Calu3 (cell line): ENCODE measurements at places on chromosomes 1 and 21. TPM values are rescaled to one million over a fixed set of nuclear protein-coding genes. Genes with fewer than 3 reads are reported as not detected.

C1orf141 gene
- total RNA-seq: not detected in 2 replicates

DNA sequence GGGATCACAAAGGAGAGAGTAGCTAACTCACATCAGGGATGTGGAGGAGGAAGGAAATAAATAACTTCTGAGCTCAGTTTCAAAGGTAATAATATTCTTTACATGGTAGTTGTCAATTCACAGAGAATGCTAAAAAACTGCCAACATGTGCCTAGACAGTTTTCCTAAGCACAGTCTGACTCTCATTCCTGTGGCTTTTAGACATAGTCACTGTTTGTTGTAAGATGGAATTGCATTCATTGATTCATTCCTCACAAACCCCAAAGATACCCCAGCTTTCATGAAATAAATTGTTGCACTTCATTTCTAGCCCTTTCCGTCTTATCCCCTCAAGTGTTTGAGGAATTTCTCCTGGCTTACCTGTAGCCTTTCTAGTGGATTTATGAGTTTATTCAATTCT, 263.9 kb downstream of the NTNG1 start:
- no peak for DNase-seq

DNA sequence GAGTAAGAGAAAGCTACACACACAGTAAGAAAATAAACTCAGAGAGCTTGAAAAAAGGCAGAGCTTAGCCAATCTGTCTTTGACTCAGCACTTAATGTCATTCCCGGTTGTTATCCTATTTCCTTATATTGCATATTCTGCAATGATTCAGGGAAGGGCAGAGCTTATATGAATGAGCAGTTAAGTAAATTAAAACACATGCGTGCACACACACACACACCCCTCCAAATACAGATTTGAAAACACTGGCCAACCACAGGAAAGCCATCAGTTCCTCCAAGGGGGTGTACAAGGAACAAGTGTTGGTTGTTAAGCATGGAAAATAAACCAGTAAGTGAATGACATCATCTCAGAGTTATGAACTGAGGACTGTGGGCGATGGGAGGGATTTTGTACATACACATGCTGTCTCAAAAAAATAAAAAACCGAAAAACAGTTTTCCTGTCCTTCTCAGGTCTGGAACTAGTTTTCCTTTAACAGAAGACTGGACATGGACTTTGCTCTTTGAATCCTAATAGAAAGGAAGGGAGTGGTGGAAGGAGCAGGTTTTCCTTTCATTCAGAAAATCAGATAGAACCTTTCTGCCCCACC, 1.0 kb downstream of the IQGAP3 start:
- DNase-seq: peak; percentile 58

DNA sequence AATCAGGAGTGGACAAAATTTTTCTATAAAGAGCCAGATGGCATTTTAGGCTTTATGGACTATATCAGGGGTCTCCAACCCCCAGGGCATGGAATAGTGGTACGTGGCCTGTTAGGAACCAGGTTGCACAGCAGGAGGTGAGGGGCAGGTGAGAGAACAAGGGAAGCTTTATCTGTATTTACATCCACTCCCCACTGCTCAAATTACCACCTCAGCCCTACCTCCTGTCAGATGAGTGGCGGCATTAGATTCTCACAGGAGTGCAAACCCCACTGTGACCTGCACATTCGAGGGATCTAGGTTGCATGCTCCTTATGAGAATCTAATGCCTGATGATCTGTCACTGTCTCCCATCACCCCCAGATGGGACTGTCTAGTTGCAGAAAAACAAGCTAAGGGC, 13.9 kb downstream of the PHTF1 start:
- DNase-seq: no peak

MIS18A gene
- 10.9 and 13.7 TPM in 2 replicates for total RNA-seq

DNA sequence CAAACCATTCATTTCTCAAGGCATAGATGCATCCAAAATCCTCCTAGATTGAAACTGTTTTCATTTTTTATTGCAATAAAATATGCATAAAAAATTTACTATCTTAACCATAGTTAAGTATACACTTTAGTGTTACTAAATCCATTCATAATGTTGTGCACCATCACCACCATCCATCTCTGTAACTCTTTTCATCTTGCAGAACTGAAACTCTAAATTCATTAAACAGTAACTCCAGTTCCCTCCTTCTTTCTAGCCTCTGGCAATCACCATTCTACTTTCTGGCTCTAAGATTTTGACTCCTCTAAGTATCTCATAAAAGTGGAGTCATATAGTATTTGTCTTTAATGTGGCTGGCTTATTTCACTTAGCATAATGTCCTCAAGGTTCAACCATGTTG, 236.8 kb downstream of the SMYD3 start:
- no peak for DNase-seq

DNA sequence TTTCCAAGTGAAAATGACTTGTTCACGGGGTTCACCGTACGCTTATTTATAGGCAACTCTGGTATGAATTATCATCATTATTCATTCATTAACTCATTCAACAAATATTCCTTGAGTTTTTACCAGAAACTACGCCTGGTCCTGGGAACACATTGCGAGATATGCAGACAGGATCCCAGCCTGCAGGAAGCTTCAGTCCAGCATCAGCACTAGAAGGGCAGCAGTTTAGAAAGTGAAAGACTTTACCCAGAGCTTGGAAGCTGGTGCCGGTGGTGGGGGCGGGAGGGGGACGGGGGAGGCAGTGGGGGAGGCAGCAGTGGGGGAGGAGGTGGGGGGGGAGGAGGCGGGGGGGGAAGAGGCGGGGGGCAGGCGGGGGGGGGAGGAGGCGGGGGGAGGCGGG, 55.9 kb downstream of the SETD4 start:
- DNase-seq: no peak

LEMD1 gene
- 15.3 and 17.2 TPM in 2 replicates for total RNA-seq

GRCh38 chr1:229022595-229023333, 248.1 kb upstream of the RAB4A start:
- DNase-seq: no peak

C1QC gene
- not detected in 2 replicates for total RNA-seq

CCNL2 gene
- total RNA-seq: 166 and 172 TPM in 2 replicates

- DNase-seq: no peak
These were observed 154.7 kb downstream of the GRIK3 start for GRCh38 chr1:36879613-36880012.

LENEP gene
- total RNA-seq: 1.1 and 1.5 TPM in 2 replicates

- no peak for DNase-seq
These were observed 35.5 kb downstream of the MRAP start for GRCh38 chr21:32333953-32334673.

RGS7 gene
- total RNA-seq: 1.0 and 1.3 TPM in 2 replicates

GRCh38 chr1:208820580-208821212, 576.5 kb upstream of the PLXNA2 start:
- DNase-seq: no peak

DNA sequence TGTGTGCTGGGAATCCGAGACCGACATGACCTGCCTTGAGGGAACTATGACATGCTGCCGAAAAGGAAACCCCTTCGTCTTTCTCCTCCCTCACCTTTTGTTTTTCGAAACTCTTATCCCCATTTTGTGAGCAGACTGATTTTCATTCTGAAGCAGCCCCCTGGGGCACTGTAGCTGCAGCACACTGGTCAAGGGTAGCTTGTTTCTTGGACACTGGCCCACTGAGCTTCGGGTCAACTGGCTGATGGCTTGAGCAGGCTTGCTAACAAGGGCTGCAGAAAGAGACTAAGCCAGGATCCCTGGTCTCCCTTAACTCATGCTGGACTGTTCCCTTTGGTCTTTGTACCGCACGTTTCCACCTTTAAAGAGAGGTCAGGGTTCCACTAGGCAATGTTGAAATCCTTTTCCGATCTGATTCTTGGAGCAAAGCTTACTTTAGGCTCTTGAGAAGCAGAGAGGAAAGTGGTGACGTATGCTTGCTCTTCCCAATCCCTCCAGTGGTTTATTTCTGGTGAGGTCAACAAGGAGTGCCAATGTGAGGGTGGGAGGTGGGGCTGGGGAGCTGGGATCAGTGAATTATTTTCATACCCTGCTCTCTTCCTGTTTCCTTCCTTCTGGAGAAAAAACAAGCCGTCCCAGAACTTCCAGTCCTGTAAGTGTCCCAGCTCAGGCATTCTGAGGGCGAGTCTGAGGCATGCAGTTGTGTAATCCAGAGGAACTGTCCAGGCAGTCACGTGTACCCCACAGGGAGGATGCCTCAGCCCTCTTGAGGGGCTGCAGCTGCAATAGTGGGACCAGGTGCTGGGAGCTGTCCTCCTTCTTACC, 7.6 kb downstream of the CYP4B1 start:
- DNase-seq: peak; percentile 24

GRCh38 chr1:237931581-237931980, 40.9 kb upstream of the ZP4 start:
- no peak for DNase-seq

GRCh38 chr1:119954476-119955422, 58.4 kb upstream of the ADAM30 start:
- DNase-seq: no peak

DNA sequence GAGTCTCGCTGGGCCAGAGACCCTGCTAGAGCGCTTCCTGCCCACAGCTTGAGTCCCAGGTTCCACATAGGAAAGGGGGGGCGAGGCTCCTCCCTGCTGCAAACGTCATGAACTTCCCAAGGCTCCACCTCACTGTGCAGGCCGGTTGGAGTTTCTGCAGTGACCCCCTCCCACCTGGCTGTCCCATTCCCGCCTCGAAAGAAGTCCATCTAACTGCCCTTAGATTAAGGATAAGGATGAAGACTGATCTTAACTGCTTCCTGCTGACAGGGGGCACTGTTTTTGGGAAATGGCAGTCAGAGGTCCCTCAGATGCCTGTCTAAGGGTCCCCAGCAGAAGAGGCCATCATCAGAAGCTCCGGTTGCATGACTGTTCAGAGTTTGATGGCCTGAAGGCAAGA, 62.7 kb downstream of the STUM start:
- DNase-seq: no peak

- DNase-seq: no peak
These were observed 308.5 kb downstream of the LTN1 start for GRCh38 chr21:28683982-28684752.

DNA sequence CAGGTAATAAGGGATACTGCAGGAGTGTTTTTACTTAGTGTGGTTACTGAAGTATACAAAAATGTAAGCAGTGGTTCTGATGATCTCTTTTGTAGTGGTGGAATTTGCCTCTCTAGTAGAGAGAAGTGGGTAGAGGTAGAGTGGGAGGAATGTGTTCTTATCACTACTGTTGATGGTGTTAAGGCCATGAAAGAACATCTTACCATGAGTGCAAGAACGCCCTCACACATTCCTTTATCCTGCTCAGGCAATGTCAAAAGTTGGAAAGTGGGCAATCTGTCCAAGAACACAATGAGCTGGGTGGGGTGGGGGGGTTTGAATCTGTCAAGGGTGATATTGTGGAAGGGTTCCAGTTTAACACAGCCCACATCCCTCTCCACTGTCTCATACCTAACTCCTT, 78.6 kb downstream of the TTLL7 start:
- no peak for DNase-seq

DNA sequence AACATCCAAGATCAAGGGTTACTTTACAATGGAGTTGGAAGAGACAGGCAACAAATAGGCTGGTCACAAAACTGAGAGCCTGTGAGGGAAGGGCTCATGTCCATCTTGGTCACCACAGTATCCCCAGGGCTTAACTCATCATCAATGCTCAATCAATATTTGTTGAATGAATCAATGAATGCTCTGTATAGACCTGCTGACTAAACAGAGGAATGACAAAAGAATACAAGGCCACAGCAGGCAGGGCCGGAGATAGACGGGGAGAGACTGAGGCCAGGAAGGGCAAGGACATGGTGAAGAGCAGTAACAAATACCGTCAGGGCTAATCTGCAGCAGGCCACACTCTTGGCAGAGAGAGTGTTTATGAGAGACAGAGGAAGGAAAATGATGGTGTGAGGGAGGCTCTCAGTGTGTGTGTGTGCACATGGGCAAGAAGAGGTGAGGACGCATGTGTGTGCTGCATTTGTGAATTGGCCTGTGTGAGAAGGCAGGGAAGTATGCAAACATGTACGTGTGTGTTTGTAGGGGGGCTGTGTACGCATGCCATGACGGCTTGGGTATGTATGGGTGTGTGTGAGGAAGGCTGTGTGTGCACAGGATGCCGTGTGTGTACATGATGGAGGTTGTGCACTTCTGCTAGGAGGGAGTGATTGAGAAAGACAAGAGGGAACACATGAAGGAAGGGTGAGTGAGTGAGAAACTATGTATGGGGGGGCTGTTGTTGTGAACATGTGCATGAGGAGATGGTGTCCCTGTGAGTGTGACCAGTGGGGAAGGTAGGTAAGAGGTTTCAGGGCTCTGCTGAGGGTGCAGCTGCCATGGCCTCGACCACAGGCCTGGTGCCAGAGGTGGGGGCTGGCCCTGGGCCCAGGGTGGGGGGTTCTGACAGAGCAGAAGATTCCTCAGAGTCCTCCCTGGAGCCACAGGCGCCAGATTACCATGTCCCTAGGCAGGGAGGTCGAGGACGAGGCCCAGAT, 15.4 kb downstream of the AHDC1 start:
- no peak for DNase-seq

SELP gene
- 0.47 TPM in 1 of 2 replicates, not detected in the other for total RNA-seq

C8B gene
- not detected in 2 replicates for total RNA-seq

DNA sequence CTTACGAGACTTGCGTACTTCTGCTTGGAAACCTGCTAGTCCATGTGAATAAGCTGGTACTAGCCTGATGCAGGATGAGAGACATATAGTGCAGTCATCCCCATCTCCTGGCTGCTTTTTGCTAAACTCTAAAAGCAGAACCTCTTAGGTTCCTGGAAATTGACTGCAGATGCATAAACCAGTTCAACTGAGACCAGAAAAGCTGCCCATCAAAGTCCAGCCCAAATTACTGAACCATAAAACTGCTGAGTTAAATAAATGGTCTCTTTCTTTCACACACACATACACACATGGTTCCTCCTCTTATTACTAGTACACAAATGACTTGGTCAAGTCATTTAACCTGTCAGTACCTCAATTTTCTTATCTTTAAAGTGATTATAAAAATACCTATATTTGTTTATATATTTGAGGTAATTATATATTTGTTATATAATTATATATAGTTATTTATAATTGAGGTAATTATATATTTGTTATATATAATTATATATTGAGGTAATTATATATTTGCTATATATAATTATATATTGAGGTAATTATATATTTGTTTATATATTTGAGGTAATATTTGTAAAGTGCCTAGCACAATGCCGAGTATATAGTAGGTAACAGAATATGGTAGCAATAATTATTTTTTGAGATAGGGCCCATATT, 25.2 kb upstream of the RABGAP1L start:
- no peak for DNase-seq

DNA sequence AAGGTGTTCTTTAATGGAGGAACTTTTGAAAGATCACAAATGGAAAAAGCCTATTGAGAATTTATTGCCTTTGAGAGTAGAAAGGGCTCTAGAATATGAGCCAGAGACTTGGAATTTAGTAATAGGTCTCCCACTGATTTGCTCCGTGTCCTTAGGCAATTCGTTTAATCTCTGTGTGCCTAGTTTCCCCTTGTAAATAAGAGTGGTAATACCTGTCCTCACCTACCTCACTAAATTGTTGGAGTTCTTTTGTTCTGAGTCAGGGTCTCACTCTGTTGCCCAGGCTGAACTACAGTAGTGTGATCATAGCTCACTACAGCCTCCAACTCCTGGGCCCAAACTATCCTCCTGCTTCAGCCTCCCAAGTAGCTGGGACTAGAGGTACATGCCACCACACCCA, 15.0 kb upstream of the TEKT2 start:
- DNase-seq: no peak
